ENCODE measurements at places on chromosomes 2 and 18.
A peak's percentile ranks its signal among the peaks of the same experiment; 100 is the strongest.

DNA sequence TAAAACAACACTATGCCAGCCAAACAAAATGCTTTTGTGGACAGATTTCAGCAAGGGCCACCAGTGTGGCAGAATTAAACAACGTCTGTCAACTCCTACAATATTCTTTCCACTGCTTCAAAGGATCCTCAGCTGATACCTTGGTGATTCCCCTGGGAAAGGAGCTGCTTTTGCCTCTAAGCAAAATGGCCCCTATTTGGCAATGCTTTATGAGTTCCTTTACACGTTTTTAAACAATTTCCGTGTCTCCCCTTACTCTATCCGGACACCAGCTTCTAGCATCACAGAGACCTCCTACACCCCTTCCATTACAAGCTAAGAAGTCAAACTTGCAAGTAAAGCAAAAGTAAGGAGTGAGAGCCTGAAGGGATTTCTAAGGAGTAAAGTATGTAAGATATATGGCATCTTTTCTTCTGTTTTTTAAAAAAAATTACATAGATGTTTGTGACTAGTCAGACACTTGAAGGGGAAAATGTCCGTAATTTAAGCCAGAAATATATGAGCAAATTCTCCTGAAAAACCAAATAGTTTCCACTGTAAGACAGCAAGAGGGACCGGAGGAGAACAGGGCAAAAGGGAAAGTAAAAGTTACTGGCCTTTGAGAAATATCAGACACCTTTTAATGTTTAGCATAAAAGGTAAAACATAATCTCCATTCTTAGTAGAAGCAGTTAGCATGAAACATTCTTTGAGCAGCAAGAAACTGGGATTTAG lies 1.9 kb downstream of the SOS1 start:
- DNase-seq = no peak

- DNase-seq = no peak
Measured at GRCh38 chr2:70979180-70979488, 704 bp downstream of the ANKRD53 start.

- peak; percentile 65 for DNase-seq
Measured at GRCh38 chr2:130336877-130337734, 5.6 kb upstream of the IMP4 start.

DNA sequence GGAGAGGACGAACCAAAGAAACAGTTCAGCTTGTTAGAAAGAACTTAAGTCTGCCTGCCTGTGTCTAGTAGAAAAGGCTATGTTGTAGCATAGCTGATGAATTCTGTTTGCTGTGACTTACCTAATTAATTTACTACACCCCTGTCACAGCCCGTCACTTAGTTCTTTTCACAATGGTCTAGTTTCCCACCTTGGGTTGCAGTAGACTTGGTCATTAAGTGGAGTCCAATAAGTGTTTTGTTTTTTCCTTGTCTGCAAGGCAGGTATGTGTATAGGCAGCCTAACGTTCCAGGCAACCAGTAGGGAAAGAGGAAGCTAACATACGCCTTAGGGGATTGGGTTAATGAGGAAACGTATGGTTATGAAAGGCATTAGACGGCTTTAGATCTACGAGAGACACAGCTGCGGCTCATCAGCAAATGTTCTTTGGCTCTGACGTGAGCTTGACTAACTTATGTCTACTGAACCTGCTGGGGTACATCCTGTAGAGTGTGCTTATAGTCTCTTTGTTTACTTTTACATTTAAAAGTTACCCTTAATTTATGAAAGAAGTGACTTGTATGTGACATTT lies 180.1 kb downstream of the PRPF40A start:
- no peak for DNase-seq

- no peak for DNase-seq
Measured at GRCh38 chr2:37000318-37000717, 34.0 kb upstream of the STRN start.

GRCh38 chr2:37870829-37871228 lies 54.3 kb upstream of the RMDN2 start:
- no peak for DNase-seq

DNA sequence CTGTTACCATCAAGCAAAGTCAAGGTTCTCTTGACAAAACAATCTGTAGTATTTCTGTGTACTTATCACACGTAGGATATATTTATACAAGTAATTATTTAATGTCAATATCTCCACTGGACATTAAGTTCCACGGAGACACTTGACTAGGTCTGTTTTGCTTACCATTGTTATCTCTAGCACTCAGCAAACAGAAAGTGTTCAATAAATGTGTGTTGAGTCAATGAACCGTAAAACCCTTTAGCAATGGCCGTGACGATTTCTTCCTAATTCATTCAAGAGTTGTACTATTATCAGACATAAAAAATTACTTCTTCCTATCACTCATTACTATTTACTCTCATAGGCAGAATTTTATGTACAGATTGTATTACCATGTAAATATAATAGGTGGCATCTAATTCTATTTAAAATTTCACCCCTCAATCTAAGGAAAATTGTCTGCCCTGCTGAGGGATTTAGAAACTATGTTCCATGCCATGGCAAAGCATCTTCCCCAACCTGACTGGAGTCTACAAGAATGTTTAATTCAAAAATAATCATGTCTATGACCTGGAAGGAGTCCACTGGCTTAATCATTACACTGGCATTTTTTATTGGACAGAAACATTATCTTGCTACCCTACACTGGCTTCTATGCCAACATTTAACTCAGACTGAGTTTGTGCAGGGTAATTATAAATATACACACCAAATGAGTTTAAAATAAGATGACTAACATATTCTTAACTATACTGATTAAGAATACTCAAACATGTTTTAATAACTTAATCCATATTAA lies 301.9 kb downstream of the ZEB2 start:
- DNase-seq = no peak

Data from stimulated activated CD4-positive, alpha-beta T cell treated with anti-CD3 and anti-CD28 coated beads, TNF-alpha, amount 100 ng/mL, for 1 hour (primary cell).